ENCODE measurements at places on chromosomes 3 and 15. TPM values are rescaled to one million over a fixed set of nuclear protein-coding genes. Genes with fewer than 3 reads are reported as not detected.

DNA sequence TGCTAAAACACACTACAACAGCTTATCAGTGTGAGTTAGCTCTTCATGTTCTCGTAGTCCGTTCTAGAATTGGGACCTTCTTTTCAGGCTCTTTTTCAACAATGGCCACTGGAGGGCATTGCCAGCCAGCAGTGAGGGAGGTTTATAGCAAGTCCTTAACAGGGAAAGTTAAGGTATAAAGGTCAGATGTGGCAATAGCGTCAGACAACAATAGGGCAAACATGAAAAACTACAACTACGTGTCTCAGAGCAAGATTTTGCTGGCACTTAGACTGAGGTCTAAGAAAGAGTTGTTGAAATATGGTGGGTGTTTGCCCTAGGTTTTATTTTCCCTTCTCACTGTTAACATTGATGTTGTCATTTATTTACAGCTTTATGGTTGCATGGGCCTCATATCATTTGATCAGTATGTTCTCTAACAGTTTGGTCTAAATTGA is 161.4 kb downstream of the GMNC start:
- no peak for DNase-seq

GRCh38 chr3:141444586-141445285 is 42.1 kb upstream of the RASA2 start:
- no peak for DNase-seq

The RAMAC gene
- 20.5 TPM for total RNA-seq

The CAMP gene
- total RNA-seq: not detected

The SLC35G2 gene
- 1.6 TPM for total RNA-seq

GRCh38 chr15:85899927-85900326 is 105.2 kb upstream of the KLHL25 start:
- no peak for DNase-seq

The PARP15 gene
- 36.1 TPM for total RNA-seq

The ZDHHC23 gene
- 3.0 TPM for total RNA-seq

- no peak for DNase-seq
Observed at GRCh38 chr15:101055411-101055810, 136.3 kb downstream of the LRRK1 start.

DNA sequence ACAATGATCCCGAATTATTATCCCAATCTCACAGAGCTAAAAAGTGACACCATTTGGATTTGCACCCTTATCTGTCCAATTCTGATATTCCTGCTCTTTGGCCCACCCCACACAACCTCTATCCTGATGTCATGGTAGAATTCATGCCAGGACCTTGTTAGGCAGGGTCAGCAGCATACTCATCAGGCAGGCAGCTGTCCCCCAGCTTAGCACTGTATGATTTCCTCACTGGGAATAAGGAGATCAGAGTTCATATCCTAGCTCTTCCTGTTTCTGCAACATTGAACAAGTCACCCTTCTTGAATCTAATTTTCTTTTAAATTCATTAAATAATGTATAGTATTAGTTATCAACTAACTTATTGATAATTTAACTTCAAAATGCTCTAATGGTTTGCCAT is 12.0 kb upstream of the C3orf80 start:
- DNase-seq: no peak

The NR2E3 gene
- not detected for total RNA-seq

DNA sequence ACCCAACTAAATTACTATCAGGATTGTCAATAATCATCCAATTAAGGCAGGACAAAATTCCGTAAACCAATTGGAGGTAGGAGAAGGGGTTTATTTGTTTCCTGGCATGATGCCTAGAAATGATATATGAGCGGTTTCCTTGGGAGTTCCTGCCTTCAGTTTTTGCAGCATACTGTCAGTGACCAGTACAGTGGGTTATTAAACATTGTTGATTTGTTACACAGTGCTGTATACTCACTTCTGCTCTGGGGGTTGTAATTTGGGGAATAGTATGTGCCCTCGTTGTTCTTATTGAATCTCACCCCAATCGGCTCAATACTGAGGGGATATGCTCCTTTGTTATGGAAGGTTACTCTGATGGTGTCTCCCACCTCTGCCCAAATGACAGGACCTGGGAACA is 22.2 kb downstream of the CP start:
- DNase-seq: no peak

GRCh38 chr15:50783411-50783810 is 17.9 kb upstream of the SPPL2A start:
- DNase-seq: no peak

The CXCR6 gene
- 49.7 TPM for total RNA-seq

DNA sequence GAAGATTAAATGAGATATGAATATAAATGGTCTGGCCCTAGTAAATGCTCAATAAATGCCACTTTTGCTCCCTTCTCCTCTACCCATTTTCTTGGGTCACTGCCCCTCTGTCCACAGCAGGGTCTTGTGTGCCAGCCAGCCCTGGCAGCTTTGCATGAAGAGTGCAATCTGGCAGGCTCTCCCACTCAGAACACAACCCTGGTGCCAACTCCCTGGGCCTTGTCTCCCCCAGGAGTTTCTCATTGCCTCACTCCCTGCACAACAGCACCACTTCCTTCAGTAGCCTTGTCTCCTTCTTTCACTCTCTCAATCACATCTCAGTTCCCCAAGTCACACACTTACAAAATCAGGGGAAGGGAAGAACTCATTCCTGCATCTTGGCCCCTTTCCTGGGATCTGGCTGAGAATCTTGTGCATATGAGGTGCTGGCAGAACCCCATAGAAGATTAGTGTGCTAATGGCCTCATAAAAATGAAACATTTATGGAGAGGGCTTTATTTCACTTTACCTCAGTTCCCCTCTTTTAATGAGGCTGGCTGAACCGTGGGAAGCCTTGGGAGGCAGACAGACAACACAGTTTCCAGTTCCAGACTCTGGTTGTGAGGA is 445.9 kb upstream of the PROK2 start:
- DNase-seq: no peak

The GOLGA8M gene
- 4.6 TPM for total RNA-seq

DNA sequence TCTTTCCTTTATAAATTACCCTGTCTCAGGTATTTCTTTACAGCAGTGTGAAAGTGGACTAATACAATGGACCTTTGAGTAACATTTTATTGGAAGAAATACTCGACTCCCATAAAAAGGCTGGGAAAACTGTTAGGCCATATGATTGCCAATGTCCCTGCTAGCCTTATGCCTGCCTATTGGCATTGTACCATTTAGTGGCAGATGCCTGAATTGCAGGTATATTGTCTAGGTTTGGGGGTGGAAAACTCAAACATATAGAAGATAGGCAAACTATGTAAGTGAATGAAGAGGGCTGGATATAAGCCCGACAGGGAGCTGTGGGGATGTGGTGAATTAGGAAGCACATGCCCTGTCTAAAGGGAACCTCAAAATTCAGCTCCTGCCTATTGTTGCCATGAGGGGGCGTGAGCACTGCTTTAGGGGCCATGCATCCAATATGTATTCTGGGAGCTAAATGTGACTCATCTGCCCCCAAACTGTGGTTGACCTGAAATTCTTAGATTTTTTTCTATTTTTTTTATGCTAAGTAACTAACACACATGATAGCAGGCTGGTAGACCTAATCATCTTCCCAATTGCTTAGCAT is 65.2 kb upstream of the TRA2B start:
- DNase-seq: no peak

GRCh38 chr15:53830707-53831386 is 71.4 kb upstream of the WDR72 start:
- DNase-seq: no peak

The ONECUT1 gene
- not detected for total RNA-seq

GRCh38 chr3:81485444-81485865 is 276.0 kb downstream of the GBE1 start:
- no peak for DNase-seq

DNA sequence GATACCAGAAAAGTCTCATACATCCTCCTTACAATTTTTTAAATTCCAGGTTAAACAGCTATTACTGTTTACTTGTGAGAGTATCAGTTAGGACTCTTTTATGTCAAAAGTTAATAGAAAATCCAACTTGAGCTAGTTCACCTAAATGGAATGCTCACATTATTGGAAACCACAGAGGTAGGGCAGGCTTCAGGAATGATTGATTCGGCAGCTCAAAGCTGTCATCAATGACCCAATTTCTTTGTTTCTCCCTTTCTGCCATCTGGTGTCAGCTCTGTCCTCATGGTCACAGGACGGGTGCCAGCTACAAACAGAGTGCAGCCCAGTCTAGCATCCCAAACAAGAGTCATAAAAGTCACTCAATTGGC is 32.2 kb downstream of the CFAP20DC start:
- DNase-seq: no peak

DNA sequence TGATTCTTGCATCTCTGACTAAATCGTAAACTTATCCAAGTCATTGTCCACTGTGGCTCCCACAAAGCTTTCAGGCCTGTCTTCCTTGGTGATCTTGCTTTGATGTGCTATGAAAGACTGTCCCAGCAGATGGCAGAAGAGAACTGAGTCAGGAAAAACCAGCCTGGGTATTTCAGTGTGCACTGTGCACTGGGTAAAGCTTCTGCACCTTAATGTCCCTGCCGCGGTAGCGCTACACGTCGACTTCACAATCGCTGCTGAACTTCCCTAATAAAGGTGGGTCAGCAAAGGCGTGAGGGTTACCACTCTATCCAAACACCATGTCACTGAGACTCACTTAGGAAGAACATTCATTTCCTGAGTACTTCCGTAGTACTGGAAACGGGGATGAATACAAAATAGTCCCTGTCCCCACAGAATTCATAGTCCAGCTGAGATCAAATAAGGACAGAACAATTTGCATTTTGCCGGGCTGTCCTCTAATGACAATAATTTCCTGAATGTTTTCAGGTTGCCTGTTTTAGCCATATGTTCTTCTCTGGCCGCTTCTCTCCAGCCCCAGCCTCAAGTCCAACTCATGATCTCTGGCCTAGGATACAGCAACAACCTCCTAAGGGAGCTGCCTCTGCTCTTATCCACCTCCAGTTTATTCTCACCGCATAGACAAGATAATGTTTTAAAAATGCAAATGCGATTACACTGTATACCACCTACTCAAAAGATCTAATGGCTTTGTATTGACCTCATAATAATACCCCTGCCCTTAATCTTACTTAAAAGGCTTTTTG is 83.6 kb upstream of the AKAP13 start:
- DNase-seq: peak; percentile 84

DNA sequence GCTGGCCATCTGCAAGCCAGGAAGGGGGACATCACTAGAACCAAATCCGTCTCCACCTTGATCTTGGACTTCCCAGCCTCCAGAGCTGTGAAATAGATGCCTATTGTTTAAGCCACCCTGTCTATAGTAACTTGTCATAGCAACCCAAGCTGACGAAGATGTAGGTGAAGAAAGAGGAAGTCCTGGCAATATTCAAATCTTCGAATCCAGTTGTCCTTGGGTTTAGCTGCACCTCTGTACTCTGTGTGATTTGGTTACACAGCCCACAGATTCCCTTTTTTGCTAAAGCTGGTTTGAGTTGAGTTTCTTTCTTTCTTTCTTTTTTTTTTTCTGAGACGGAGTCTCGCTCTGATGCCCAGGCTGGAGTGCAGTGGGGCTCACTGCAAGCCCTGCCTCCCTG is 68.0 kb upstream of the XCR1 start:
- DNase-seq: no peak

- DNase-seq: no peak
Observed at GRCh38 chr3:159761848-159762635, 226.6 kb upstream of the IL12A start.

GRCh38 chr3:182384221-182384620 is 409.1 kb upstream of the ATP11B start:
- DNase-seq: no peak

The HIGD1A gene
- 71.1 TPM for total RNA-seq

DNA sequence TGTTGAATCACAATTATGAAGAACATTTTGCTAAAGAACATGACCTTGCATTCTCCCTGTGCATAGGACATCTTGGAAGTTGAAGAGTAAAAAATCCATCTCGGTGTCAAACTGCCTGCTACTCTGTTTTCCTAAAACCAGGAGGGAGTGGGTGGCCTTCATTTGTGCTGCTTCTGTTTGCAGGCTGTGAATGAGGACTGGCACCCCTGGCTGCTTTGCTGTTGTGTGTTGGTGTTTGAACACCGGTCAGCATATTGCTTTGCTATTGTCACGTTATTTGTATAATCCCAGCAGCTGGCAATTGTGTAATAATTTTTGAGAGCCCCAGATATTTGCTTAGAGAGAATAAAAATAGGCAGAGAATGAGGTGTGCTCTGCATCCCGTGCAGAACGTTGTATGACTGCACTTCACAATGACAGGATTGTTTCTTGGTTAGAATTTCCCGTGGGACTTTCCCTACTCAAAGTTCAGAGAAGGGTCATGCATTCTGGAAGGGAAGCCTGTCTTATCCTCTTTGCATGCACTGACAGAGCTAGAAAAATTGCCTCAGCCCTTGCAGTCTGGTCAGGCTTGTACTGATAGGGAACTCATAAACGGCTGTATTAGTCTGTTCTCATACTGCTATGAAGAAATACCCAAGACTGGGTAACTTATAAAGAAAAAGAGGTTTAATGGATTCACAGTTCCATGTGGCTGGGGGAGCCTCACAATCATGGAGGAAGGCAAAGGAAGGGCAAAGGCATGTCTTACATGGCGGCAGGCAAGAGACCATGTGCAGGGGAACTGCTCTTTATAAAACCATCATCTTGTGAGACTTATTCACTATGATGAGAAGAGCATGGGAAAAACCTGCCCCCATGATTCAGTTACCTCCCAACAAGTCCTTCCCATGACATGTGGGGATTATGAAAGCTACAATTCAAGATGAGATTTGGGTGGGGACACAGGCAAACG is 16.3 kb downstream of the SV2B start:
- no peak for DNase-seq

The PKM gene
- total RNA-seq: 1,010 TPM

The GMNC gene
- total RNA-seq: not detected

DNA sequence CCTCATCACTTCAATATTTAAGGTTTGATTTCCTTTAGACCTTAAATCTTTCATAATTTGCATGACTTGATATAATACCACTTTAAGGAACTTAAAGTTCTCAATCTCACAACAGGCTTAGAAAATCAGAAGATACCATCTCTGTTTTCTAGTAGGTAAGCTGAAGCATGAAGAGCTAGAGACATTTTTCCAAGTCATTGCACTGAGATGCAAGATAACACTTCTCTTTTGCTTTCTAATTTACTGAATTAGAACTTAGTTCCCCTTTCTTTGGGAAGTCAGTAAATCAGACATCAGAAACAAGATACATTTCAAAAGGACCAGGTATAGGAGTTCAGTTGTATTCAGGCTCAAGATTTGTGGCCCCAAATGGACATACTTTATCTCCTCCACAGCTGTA is 79.7 kb downstream of the DZIP3 start:
- DNase-seq: no peak

- DNase-seq: no peak
Observed at GRCh38 chr15:29611057-29611456, 211.2 kb downstream of the TJP1 start.

The IMPG2 gene
- 0.23 TPM for total RNA-seq

Data from activated CD8-positive, alpha-beta memory T cell treated with anti-CD3 and anti-CD28 coated beads, Interleukin-2, amount 10 ng/mL, durations not matched to agents 7 days and 5 days (primary cell).